ENCODE measurements at places on chromosomes 2 and 18.

DNA sequence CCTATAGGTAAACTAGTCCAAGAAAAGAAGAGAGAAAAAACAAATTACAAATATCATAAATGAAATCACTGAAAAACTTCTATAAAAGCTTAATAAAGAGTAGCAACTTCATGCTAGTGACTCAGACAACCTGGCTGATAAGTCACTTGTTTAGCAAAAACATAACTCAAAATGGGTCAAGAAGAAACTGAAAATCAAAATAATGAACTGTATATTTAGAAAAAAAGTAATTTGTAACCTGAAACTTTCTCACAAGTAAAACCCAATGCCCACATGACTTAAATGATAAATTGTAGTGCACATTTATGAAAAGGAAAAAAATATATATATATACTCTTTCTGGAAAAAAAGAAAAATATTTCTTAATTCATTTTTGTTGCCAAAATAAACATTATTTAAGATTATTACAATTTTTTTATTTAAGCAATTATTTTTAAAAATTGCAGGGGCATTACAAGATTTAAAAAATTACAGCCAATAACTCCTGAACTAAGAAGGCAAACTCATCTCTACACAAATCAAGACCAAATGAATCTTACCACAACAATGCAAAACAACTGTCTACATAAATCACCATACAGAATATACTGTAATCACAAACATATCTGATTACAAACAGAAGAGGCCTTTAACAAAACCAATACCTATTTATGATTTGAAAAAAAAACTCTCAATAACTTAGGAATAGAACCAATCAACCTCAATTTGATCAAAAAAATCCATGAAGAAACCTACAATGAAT, 406.3 kb downstream of the CDH7 start:
- DNase-seq = no peak

DNA sequence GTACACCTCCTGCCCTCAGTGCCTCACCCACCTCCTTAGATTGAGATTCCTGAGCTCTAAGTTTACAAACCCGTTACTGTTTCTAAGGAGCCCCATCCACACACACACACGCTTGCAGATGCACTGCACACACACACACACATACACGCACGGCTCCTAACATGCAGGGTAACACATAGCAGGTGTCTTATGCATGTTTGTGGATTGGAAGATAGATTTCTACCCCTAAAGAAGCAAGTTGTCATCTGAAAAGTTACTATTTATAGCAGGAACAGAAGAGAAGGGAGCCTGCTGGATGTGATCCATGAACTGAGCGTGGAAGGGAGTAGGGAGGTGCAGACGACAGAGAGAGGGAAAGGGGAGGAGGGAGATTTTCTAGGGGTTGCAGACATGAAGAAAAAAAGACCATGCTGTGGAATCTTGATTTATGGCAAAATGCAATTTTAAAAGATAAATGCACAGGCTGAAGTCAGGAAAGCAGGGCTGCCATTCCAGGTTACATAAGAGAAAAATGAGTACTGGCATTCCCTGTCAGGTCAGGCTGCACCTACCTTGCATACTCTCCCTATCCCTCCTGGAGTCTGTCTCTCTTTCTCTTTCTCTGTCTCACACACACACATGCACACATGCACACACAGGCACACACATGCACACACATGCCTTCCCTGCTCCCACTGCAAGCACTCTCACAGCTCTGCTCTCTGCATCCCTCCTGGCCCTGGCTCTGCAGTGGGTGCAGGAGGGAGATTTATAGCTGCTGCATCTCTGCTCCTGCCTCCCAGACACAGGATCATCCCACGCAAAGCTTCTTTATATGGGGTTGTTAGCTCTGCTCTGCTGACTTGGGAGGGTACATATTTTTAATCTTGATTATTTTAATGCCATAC, 192.6 kb upstream of the MYT1L start:
- DNase-seq = no peak

DNA sequence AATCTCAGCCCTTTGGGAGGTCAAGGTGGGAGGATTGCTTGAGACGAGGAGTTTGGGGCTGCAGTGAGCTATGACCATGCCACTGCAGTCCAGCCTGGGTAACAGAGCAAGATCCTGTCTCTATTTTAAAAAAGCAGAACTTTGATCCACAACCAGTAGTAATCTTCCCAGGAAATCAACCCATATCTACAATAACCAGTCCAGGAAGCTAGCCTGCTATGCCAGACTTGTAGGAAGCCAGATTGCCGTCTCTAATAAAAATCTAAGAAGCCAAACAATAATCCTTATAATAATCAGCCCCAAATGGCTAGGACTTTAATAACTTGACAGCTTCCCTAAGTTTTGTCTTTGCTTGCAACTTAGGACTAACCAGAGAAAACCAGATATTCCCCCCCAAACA, 9.0 kb upstream of the ALMS1 start:
- no peak for DNase-seq

DNA sequence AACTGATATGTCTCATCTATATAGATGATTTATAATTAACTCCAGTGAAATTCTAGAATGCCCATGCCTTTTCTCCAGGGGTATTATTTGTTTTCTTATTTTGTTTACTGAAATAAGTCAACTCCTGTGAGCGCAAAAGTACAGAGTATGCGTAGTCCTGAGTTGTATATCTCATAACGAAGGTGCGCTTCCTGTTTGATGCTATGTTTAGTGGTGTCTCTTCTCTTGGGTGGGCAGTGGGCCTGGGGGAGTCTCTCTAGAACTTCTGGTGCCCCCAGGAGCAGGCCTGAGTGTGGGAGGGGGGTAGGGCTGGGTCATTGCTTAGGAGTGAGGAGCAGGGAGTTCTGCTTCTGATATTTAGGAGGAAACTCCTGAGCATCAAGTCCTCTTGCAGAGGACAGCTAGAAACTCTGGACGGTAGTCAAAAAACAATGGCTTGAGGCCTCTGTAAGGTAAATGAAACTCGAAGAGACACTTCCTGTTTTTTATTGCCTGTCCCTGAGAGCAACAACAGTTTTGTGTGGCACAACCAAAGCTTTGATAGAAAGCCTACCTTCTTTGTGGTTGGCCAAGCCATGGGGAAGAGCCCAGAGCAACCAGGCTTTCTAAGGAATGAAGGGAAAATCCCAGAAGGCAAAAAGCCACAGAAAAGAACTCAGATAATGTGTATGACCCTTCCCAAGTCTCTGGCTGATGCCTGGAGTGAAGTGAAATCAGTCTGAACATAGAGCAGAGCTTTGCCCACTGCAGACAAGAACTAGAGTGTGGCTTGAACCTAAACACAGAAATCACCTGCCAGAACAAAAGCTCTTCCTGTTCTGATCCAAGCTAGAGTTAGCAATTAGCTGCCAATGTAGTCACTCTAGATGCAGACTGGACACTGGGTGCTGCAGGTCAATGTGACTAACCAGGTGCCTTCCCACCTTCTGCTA, 8.5 kb upstream of the SP140L start:
- no peak for DNase-seq

GRCh38 chr2:85769236-85769982, 15.6 kb downstream of the ATOH8 start:
- no peak for DNase-seq

GRCh38 chr2:25700221-25700660, 26.9 kb upstream of the DTNB start:
- DNase-seq = no peak

- no peak for DNase-seq
These were observed 293.1 kb upstream of the HDAC4 start for GRCh38 chr2:239693761-239694415.

DNA sequence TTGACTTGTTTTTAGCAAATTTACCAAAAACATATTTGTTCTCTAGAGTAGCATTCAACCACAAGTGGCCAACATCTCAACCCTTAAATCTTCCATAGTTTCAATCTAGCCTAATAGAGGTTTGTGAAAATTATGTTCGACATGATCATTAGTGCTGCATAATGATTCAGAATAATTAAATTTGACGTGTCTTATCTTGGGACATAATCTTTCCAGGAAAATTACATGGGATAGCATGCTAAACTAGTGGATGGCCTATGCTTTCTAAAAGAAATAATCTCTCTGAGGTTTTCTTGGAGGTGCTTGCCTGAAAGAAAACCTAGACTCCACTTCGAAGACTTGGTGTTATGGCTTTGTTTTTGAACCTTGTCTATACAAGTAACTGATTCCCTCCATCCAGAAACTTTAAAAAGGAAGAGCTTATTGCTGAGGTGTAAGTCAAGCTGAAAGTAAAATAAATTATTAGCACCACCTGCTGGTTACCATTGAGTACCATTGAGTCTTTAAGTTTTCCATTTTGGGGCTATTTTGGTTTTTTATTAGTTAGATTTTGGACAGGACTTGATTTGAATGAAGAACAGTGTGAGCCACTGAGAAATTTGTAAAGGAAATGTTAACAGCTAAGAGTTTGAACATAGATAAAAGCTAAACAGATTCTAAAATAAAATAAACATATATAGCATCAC, 32.7 kb downstream of the COX7A2L start:
- DNase-seq = no peak

GRCh38 chr2:219284501-219285372, 5.6 kb downstream of the DNAJB2 start:
- no peak for DNase-seq

DNA sequence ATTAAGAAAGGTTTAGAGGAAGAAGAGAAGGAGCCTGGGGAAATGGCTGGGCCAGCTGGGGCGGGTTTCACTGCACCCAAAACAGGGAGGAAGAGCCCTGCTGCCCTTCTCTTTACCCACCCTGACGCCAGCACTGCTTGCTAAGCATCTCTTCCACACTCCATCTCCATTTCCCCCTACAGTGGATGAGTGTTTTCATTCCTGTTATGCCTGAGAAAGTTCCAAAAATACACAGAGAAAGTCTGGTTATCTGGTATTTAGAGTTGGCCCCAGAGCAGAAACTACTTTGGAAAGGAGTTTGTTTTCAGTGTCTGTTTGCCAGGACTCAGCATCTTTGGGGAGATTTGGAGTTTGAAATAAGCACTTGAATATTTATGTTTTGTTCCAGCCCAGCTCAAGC, 451.0 kb downstream of the SLC4A3 start:
- no peak for DNase-seq

- no peak for DNase-seq
These were observed 123.2 kb upstream of the TWIST2 start for GRCh38 chr2:238724728-238725127.

DNA sequence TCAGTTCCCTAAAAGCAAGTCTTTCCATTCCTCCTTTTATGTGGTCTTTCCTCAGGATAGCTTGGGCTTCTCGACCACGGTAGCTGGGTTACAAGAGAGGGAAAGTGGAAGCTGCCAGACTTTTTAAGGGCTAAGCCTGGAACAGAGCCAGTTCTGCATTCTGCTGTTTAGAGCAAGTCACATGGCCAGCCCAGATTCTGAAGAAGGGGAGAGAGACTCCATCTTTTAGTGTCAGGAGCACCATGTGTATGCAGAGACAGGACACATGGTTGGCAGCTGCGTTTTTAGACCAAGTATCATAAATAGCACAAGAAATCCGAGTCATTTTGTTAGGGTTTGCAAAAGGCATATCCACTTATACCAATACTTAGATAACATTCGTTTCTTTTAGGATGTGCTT, 4.7 kb downstream of the HMSD start:
- DNase-seq = no peak

DNA sequence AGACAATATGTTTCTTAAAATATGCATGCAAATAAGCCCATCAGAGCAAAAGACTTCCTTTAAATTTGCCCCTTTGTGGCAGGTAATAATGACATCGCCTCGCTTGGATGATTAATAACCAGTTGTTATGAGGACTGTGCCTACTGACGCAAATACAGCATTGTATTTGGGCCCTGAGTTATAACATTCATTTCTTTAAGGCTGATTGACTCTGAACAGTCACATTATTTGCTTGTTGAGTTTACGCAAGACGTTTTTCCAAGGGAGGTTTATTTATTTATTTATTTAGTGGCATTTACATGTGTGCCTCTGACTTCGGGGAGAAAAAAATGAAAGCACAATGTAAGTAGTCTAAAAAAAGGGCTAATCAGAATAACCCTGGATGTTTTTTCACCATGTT, 88.3 kb downstream of the SLC8A1 start:
- DNase-seq = no peak

DNA sequence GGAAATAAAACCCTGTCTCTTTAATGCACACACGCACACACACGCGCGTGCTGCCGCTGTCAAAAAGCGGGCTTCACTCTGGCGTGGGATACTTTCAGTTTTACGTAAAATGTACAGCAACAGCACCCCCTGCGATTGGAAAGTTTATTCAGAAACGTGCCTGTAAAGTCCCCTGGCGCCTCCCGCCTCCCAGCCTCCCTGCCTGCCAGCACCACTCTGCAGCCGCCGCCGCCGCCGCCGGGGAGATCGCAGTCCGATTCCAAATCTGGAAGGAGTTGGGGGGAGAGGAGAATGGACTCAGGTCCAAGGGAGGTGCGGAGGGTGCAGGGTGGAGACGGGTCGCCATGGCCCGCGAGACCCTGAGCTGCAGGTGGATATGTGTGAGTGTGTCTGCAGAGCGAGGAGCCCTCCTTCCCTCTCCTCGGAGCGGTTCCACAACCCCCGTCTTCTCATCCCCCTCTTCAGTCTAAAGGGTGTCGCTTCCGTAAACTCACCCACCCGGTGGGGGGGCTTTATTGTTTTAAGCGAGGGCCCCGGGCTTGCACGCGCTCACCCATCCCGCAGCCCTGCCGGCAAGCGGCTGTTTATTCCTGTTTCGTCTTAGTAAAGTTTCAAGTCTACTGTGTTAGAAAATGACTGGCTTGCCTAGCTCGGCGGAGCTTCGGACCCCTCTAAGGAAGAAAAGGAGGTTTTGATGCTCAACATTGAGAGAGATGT, 1.8 kb upstream of the BCL11A start:
- no peak for DNase-seq

DNA sequence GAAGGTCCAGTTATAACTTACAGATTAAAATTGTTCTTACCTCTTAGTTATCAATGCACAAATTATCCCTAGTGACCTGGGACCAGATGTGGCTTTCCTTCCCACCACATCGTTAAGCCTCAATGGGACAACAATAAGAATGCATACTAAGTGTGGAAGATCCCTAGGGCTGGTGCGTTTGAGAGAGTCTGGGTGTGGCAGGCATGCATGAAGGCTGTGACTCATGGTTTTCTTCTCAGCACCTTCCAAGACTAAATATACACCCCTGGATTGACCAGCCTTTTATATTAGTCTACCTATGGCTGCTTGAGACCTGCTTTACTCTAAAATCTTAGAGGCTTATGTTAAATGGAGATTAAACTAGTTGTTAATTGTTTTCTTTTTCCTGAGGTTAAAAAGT, 261.7 kb upstream of the SLC14A2 start:
- DNase-seq = no peak

DNA sequence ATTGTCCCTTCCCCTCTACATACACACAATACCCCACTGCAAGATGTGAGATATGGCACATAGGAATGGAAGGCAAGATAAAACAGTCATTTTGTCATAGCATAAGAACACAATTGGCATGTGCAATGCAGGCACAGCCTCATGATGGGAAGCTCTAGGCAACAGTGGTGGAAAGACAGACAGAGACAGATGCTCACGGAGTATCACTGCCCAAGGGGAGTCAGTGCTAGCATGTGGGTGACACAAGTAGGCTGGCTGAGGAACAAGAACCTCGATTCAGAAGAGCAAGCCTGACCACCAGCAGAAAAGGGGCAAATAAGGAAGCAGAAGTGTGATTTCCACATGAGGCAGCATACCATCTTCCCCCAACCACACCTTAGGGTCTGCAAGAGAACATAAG, 323.6 kb downstream of the PAX3 start:
- no peak for DNase-seq
